ENCODE measurements at places on chromosomes 7 and 10.

DNA sequence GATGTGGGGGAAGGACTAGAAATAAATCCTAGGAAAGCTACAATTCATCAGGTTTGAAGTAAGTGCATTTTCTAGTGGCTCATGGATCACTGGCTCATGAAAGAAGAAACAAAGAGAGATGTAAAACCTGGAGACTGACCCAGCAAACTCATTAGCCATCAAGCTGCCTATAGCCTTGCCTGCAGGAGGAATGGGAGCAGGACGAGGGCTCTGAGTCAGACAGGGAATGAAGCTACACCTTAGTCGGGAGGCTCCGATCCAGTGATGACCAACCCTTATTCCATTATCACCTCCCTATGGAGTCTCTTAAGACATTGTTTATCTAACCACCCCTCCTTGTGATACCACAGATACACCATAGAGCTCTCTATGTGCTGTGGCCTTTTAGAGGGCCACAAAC lies 112.5 kb upstream of the WDR11 start:
- no peak for DNase-seq

DNA sequence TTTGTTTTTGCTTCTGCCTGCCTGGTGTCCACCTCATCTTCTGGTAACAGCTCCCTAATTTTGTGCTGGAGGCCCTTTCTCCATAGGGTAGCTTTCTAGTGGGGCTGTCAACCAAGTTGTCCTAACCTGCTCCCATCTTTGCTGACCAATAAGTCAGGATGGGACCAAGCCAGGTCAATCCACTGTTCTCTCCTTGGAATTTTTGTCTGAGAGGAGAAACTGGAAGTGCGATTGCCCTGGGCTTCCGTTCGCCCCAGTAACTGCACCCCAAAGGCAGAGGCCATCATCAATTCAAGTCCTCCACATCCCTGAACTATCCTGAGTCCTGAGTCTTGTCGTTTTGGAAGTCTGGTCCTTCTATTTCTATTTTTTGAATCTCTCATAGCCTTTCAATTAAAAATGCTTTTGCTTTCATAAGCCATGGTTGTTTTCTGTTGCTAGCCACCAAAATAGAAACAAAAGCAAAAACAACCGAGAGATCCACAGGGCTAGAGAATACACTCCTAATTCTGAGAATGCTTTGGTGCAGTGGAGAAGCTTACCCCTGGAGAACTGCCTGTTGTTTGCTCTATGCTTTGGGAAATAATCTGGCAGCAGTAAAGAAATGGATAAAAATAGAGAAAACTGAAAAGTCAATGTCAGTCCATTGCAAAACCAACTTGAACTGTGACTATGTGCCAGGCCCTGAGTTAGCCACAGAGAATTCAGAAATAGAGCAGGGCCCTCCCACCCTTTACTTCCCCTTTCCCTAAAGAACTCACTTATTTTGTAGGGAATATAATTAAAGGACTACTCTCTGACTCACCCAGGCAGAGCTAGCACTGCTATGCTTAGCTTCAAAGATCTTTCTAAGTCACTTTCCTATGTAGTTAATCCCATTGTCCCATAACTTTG lies 368.1 kb downstream of the CXCL12 start:
- no peak for DNase-seq

- DNase-seq: no peak
Measured at GRCh38 chr7:30765408-30765807, 5.8 kb upstream of the MINDY4 start.

- no peak for DNase-seq
Measured at GRCh38 chr7:134831862-134832261, 52.4 kb downstream of the CALD1 start.

DNA sequence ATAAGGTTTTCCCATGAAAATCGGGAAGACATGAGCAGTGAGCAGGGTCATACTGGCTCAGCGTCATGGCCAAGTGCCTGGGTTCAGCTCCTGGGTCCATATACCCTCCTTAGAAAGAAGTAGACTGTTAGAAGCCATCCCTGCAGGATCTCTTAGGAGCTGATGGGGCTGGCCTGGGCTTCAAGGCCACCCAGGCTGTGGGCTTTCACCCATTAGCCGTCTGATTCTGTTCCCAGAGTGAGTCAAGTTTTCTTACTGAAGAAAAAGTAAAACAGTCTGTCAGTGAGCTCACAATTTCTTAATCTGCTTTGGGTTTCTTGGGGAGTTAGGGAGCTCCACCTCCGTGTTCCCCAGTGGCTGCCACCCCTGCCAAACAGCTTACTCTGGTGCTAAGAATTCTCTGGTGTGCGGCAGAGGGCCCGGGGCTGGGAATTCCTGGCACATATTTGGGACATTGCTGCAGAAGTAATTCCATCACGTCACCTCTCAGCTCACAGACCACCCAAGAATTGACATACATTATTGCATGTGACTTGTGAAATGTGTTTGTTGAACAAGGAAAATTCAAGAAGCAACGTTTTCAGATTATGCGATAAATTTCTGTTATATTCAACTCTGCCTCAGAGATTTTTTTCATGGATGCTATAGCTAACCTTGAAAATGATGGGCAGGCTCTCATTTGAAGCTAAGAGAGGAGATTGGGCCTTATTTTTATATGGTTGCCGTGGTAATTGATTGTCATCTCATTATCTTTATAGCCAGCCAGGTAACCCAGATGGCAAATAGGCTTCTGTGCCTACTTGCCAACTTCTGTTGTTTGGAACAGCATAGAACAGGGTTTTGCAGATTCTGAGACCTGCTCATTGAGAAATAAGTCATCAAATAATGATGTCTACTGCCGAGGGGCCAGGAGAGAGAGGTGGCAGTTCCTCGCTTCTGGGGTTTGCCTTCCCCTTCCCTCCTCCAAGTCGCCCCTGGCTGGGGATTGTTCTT lies 166.4 kb downstream of the CHN2 start:
- DNase-seq: no peak

DNA sequence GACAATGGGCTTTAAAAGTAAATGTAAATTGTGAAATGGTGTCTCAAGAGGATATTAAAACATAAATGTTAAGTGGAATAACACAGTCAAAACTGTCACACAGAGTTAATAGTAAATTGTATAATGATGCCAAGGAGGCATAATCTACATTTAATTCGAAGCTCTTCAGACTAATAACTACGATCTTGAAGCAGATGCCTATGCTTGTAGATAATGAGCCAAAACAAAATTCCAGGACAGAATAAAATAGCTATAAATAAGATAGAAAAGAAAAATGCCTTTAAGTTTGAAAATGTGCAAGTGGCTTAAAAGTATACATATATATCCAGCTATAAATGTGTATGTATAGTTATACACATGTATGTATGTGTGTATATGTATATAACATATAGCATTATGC lies 17.5 kb downstream of the TWIST1 start:
- no peak for DNase-seq

DNA sequence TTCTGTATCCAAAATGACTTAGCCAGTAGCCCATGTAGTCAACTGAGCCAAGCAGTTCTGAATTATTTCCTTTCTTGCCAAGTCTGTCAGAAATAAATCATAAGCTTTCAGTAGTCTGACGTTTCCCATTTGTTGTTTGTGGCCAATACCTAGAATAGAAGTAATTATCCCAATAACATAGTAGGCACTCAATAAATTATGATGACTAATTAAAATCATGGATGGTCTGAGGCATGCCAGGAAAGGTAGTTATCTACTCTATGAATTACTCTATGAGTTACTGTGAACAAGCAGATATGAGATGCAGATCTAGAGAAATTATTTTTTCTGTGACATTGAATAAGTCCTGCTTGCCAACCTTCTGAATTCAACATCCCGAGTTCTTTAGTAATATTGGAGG lies 2.3 kb downstream of the CABCOCO1 start:
- DNase-seq: no peak

DNA sequence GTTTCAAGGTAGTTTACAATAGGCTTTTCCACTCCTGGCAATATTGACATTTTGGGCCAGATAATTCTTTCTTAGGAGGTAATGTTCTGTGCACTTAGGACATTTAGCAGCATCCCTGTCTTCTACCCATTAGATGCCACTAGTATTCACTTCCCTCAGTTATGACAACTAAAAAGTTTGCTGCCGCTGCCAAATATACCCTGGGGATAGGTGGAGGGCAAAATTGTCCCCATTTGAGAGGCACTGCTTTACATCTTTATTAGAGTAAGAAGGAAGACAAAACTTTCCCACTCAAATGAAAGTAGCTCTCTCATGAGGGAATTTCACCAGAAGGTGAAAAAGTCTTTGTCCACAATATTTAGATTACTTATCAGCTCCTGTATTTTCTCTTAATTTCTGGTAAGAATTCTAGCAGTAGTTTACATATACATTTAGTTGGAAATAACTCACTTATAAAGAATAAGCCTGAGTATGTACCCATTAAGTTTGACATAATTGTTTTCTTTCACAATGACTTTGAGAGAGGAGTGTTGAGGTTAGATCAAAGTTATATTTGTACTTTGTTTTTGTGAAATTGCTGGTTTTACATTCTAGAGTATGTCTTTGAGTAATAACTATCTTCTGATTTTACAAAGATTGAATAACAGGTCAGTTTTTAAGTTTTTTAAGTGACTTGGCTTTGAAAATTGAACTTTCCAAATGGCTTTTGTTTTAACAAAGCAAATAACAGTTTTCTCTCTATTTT lies 46.0 kb downstream of the HELLS start:
- DNase-seq: no peak

- no peak for DNase-seq
Measured at GRCh38 chr7:135837675-135838074, 89.1 kb upstream of the FAM180A start.

DNA sequence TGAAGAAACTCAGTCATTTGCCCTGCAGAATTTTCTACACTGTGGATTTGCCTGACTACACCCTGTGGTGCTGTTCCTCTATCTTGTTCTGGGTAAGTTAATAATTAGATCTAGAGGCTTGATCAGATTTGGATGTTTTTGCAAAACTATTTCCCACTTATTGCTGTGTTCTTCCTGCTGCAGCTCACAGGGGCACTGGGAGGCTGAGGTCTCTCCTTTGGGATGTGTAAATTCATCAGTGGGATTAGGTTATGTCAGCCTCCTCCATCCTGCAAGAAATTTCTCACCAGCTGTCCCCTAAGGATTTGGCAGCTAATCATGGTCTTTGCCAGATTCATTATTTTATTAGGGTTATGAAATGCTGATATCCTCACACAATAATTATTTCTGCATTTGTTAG lies 148.1 kb upstream of the ZNF32 start:
- no peak for DNase-seq

DNA sequence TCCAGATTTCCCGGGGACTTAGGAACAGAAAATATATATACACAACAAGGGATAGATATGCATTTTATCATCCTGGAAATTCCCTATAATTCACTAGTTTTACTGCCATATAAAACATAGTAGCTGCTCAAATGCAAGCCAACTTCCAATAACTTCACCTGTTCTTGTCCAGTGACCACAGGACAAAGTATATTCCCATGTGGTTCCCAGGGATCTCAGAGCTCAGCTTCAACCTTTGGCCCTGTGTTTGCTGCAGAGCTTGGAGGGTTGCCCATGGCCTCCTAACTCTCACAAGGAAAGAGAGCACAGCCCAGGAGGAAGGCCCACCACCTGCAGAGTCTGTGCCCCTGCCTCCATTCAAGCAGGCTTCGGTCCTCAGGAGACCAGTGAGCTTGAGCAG lies 4.5 kb upstream of the DRGX start:
- DNase-seq: no peak

DNA sequence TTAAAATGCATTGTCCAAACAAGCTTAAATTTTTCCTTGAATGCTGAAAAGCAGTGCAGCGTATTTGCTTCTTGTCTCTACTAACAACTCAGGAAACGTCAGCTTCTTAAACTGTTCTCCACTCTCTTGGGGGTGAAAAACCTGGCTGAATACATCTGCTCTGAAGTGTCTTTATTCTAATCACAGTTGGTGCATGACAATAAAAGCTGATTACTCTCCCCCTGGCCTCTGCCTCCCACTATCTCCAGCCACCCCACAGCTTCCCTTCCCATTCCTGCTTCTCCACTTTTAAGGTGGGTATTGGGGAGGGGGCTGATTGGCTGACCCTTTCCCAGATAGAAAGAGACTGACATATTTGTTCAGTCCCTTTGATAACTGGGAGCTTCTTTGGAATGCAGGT lies 456.0 kb downstream of the SORCS1 start:
- DNase-seq: no peak

- no peak for DNase-seq
Measured at GRCh38 chr10:15712883-15713282, 6.8 kb downstream of the ITGA8 start.
